NCI-H1417 treated with DMSO at 0.1 percent for 48 hours (cell line): ENCODE measurements at places on chromosomes 7 and 10.

DNA sequence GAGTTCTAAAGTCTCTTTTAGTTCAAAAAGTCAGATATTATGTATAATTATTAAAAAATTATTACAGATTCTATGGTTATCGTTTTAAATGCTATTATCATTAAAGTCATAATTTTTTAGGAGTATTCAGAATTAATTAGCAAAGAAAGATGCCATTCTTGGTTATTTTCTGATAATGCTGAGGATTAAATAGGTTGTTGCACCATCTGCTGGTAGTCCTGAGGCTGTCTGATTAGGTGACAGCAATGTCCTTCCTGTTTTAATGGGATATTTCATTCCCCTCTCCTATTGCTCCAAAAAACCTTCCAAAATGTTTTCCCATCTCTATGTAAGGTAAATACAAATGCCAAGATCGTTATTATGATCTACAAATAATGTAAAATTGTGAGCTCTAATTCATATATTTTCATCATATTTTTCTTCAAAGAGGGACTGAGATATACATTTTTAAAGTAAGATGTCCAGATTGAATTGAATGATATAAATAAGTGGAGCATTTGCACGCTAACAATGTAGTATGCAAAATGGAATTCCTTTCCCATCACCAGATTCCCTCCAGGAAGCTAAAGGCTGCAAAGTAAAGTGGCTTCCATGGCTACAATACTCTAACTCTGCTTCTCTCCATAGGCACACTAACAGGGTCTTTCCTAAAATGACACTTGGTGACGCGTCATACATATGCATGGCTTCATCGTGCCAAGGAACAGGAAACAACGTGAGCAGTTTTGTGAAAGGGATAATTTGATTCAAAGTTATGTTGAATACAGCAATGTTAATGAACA is 58.8 kb upstream of the AKR1E2 start:
- no peak for DNase-seq

GRCh38 chr10:48399551-48399950 is 93.1 kb downstream of the MAPK8 start:
- no peak for DNase-seq

DNA sequence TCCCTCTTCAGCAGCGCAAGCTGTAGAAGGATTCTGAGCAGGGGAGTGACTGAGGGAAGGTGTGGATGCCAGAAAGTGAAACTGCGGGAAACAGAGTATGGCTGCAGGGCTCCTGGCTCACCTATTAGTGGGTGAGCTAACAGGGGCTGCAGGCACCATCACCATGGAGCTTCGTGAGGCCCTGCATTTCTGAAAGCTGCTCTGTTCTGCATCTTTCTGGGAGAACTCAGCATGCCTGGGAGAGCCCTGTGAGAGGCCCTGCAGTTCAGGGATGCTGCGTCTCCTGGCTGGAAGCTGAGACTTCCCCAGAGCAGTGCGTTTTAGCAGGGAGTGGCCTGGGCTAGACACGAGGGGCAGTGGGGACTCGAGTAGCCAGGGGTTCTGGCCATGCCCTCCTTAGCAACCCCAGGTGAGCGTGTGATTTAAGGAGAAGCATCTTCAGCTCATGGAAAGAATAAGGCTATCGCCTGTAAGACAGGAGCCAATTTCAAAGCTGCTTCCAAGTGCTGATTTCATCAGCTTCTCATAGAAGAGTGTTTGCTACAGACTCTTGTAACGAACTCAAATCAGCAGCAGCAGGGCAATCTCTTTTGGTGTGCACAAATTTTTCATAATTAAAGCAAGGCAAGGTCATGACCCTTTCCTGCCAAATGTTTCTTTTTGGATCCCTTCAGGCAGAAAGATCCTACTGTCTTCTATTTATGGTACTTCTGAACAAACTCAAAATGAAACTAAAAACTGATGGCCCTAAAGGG is 293.6 kb upstream of the ZNF32 start:
- no peak for DNase-seq

DNA sequence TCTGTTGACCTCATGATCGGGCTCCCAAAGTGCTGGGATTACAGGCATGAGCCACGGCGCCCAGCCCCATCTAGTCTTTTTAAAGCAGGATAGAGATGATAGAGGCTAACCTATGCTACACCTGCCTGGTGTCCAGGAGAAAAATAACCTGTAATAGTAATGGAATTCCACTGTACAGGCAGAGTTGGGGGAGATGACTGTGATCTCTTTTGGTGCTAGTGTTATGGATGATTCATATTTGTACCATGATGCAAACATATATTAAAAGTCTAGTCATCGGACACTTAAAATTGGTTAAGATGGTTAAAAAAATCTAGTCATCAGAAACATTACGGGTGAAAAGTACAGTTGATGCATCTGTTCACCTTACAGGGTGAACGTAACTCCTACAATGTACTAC is 6.1 kb upstream of the SAR1A start:
- no peak for DNase-seq

DNA sequence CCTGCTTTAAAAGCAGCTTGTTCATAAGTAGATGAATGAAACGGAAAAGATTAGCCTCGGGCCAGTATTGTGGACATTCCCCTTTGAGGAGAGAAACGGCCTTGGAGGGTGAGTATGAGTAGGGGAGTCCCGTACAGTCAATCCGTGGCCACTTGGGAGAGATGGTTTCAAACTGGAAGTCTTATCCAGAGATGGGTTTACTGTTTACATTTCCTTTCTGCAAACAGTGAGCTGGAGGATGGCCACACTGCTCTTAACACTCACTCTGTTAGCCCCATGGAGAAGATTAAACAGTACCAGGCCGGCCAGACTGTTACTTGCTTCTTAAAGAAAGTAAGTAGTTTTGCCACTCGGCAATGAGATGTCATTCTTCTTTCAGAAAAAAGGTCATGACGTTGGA is 20.3 kb downstream of the CALHM2 start:
- no peak for DNase-seq
